ENCODE measurements at places on chromosomes 6 and 20.

- no peak for DNase-seq
Measured at GRCh38 chr6:130677312-130677711, 149.9 kb upstream of the SMLR1 start.

- no peak for DNase-seq
Measured at GRCh38 chr6:60754879-60755278, 1531.1 kb downstream of the KHDRBS2 start.

GRCh38 chr6:56370561-56371211 is 123.3 kb upstream of the COL21A1 start:
- no peak for DNase-seq

GRCh38 chr6:36954262-36954931 is at the start of gene PI16:
Gene PI16 (plus strand): TSS chr6:36954738. CDS start chr6:36954761, 23 bp downstream.
- DNase-seq: no peak

DNA sequence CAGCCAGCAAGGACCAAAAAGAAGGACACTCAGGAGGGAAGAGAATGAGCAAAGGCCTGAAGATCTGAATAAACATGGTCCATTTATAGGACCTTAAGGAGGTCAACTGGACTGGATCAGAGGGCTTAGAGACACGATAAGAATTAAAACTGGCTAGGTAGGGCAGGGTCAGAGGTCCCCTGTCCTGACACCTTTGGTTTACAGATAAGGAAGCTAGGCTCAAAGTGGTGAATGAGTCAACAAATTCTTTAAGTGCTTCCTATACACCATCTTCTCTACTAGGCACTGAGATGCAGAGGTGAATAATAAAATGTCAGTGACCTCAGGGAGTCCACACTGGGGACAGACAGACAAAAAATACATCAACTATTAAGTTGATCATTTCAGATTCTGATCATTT is 70.3 kb downstream of the HIVEP2 start:
- no peak for DNase-seq

GRCh38 chr20:1776681-1777475 is 118.3 kb upstream of the SIRPA start:
- peak; percentile 59 for DNase-seq

GRCh38 chr20:45518282-45518681 is 2.9 kb upstream of the SPINT3 start:
- no peak for DNase-seq

DNA sequence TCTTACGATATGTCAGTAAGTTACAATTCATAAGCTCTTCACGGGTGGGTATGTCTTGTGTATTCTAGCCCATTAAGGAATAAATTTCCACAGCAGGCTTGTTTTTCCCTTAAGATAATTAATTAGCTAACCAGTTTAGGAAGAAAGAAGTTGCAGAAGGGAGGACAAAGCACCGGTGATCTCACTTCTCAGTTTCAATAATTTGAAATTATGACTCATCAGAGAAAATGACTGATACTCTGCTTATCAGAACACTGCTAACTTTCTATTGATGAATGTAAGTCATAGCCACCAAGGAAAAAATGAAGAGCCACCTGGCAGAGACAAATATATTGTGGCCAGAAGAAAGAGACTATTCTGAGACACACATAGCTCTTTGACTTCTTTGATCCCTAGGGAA is 35.0 kb upstream of the ENTPD6 start:
- no peak for DNase-seq

- DNase-seq: no peak
Measured at GRCh38 chr6:45156075-45156474, 172.1 kb upstream of the RUNX2 start.

GRCh38 chr20:29079769-29080690 is 2177.4 kb upstream of the DEFB115 start:
- no peak for DNase-seq

DNA sequence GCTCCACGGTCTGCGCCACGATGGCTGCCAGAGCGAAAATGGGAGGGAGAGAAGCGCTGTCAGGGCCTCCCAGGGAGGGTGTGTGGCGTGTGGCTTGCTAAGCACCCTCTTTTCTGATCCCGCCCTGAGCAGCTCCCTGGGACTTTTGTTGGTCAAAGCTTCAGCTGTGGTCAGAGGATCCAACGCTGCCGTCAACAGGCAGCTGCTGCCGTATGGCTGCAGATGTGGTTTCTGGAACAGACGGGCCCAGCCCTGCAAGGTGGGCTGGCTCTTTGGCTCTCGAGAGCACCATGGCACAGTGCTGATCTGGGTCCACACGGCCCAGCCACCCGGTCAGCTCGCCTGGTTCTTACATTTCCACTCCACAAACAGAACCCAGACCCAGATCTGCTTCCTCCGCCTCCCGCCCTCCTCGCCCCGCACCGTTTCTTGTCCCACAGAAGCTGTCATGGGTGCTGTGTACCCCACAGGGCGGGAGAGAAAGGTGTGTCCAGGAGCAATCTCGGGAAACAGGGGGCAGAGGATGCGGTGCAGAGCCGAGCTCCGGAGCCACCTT is 86.0 kb upstream of the BHLHE23 start:
- no peak for DNase-seq

GRCh38 chr20:11401988-11402387 is 515.7 kb upstream of the BTBD3 start:
- no peak for DNase-seq

DNA sequence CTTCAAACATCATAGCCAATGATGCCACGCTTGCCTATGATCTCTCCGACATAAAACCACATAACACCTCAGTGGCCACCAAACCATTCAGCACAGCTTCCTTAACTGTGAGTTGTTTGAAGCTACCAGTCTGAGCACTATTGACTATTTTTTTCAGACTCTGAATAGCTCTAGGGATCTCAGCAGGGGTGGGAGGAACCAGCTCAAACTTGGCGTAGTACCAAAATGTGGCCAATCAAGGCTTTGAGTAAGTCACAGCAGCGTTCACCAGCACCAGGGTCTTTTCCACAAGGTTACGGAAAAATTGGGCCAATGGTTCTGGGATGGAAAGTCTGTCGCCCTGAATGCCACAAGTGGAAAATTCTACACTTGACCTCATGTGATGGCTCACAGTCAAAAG is 70.6 kb downstream of the SMPDL3A start:
- no peak for DNase-seq

DNA sequence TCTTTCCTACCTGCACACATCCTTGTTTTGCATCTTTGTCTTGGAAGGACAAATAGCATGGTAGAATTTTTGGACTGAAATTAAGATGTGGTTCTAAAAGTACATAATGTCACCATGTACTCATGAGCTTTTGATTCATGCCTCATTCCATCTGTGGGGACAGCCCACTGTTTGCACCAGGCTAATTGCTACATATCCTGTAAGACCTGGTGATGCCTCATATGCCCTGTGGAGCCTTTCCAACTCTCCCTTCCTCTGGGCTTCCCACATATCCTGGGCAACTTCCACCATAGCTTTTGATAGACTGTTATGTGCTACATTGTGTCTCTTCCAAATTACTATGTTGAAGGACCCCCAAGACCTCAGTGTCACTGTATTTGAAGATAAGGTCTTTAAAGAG is 213.6 kb upstream of the PREP start:
- no peak for DNase-seq

DNA sequence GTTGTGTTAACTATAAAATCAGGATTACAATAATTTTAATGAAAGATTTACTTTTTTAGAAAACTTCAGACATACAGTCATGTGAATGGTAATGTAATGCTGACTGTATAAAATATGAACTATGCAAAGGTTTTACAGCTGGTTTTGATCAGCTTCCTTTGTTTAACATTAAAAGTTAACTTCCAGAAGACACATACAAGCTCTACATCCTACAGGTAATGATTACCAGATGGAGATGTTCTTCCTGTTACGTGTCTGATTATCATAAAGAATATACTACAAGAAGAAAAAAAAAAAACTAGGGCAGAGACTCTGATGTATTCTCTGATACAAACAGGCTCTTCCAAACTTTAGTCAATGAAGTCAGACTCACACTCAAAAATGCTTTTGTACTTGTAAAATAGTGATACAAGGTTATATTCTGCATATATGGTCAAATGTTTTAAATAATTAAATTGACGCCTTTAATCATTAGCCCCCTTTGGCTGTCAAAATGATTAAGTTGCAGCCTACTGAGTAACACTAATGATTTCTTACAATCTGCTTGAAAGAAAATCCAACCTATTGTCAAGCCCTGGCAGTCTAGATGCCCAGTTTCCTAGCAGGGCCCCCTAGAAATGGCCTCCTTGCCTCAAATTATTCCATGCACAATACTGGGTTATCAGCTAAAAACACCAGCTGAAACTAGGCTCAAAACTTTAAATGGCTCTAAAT is 251.8 kb upstream of the RUNX2 start:
- no peak for DNase-seq

DNA sequence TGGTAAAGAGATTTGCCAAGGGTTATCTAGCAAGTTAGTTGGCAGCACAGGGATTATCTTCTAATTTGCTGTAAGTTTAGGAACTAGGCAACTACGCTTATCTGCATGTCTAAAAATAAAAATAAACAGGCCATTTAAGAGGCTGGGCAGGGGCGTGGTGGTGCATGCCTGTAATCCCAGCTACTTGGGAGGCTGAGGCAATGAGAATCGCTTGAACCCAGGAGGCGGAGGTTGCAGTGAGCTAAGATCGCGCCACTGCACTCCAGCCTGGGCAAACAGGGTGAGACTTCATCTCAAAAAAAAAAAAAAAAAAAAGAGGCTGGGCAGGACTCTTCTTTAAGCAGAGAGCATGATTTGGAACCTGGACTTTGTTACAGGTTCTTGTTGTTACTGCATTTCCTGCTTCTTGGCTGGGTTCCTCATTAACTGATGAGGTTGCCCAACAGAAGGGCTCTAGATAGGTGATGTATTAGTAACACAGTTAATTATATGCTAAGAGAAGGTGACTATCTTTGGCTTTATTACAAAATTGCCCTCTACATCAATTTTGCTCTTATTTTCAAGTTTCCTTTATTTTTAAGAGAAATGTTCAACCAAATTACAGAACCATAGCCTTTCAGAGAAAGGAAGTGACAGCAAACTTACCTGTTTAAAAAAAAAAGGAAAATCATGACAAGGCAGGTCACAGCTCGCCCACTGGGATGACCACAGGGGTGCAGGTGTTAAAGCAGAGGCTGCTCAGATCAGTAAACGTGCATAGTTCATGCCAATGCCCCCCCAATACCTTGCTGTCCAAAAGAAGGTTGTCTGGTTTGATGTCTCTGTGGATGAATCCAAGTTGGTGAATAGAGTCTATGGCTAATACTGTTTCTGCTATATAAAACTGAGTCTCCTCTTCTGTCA is 32.5 kb downstream of the STK38 start:
- DNase-seq: no peak

- no peak for DNase-seq
Measured at GRCh38 chr6:113599444-113599843, 257.7 kb upstream of the MARCKS start.

- no peak for DNase-seq
Measured at GRCh38 chr6:161225681-161226008, 48.2 kb downstream of the AGPAT4 start.

DNA sequence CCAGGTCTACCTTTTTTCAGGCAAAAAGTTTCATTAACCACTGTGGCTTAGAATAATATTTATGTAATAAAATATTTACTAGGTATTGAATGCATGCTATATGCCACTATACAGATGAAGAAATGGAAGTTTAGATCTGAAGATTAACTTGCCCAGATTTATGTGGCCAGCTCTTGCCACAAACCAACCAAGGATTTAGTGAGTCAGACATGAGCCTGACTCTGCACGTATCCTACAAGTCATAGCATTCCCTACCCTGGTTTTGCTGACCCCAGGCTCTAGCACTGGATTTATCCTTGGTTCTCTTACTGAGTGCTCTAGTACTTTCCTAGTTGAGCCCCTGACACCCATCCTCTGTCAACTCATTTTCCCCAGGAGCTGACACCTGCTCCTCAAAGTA is 75.4 kb downstream of the ANKEF1 start:
- DNase-seq: no peak

- no peak for DNase-seq
Measured at GRCh38 chr6:152018876-152019275, 211.4 kb downstream of the ESR1 start.

DNA sequence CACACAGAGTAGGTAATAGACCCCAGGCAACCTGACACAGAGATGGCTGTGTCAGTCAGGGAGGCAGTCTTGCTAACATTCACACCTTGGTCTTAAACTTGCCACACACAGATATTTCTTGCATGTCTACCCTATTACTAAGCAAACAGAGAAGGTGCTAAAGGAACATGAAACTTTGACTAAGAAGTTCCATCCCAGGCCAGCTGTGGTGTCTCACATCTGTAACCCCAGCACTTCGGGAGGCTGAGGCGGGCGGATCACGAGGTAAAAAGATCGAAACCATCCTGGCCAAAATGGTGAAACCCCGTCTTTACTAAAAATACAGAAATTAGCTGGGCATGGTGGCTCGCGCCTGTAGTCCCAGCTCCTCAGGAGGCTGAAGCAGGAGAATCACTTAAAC is 222.4 kb upstream of the JARID2 start:
- no peak for DNase-seq

- no peak for DNase-seq
Measured at GRCh38 chr6:30450909-30451841, 38.1 kb upstream of the HLA-E start.

DNA sequence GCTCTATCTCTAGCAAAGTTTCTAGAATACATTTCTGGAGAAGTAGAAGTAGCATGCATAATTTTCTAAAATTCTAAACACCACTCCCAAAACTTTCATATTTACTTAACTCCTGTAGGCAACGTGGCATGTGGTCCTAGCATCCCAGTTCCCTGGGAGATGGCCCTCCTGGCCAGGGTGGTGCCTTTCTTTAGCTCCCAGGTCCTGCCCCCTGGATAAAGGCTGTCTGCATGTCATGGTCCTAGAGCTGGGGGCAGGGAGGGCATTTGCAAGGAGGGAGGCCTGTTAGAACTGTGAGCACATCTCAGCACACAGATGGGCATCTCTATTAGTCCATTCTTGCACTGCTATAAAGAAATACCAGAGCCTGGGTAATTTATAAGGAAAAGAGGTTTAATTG is 485.6 kb upstream of the SULF2 start:
- DNase-seq: no peak

- DNase-seq: no peak
Measured at GRCh38 chr6:41519745-41520699, 26.2 kb upstream of the FOXP4 start.

- no peak for DNase-seq
Measured at GRCh38 chr20:41118632-41119031, 18.7 kb upstream of the PLCG1 start.

DNA sequence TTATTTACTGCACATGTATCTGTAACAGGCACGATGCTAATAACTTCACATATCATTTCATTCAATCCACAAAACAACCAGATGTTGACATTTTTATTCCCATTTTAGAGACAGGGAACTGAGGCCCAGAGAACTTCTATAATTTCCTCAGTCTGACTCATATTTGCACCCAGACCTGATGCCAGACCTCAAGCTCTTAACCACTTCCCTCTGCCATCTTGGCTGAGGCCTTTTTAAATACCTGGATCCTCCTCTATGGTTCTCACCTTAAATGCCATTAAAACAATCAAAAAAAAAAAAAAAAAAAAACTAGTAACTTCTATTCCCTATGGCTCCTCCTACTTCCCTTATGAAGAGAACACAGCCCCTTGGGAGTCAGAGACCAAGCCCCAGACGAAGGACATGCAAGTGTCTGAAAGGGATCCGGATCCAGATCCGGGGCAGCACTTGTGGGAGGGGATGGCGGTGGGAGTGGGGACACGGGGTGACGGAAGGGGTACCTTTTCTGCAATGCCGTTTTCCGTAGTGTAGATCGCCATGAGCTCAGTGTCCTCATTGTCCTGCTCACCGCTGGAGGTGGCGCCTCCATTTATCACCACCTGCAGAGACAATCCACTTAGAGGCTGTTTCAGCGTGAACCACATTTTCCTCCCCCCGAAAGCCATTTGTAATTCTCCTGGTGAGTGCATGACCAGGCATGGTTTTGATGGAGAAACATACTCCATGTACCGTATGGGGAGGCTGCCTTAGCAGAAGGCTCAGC is 88.7 kb downstream of the SLC23A2 start:
- DNase-seq: no peak

Measured in stimulated activated CD4-positive, alpha-beta T cell treated with anti-CD3 and anti-CD28 coated beads, Interleukin-1b, Interleukin-23, amount 100 ng/mL, for 1 hour (primary cell).